Breast epithelium (tissue), 4 donors: ENCODE measurements at places on chromosomes 2 and 18.

GRCh38 chr2:104749856-104750460, 104.0 kb upstream of the POU3F3 start:
- DNase-seq, result no peak

DNA sequence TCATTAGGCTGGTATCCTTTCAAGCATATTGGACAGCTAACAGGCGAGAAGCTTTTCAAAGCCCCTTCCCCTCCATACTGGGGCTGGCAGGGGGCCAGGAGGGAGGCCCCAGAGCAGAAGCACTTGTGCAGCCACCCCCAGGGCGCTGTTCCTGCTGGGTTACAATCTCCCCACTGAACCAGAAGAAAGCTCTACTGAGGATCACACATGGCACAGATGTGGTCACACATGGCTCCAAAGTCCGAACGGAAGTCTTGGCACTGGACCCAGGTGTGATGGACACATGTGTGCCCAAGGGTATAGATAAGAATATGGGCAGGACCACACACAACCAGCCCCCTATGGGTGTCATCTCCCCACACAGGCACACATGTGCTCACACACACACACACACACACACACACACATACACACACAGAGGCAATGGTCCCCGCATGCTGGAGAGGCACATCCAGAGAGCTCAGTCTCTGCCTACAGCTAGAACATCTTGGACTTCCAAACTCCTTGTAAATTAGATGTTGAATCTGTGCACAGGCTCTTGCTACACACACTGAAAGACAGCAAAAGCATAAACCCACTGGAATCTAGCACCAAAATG, 56.4 kb downstream of the TTC32 start:
- DNase-seq, result no peak

GRCh38 chr2:157784169-157784822, 91.8 kb downstream of the ACVR1 start:
- DNase-seq, result peak; percentile 65

DNA sequence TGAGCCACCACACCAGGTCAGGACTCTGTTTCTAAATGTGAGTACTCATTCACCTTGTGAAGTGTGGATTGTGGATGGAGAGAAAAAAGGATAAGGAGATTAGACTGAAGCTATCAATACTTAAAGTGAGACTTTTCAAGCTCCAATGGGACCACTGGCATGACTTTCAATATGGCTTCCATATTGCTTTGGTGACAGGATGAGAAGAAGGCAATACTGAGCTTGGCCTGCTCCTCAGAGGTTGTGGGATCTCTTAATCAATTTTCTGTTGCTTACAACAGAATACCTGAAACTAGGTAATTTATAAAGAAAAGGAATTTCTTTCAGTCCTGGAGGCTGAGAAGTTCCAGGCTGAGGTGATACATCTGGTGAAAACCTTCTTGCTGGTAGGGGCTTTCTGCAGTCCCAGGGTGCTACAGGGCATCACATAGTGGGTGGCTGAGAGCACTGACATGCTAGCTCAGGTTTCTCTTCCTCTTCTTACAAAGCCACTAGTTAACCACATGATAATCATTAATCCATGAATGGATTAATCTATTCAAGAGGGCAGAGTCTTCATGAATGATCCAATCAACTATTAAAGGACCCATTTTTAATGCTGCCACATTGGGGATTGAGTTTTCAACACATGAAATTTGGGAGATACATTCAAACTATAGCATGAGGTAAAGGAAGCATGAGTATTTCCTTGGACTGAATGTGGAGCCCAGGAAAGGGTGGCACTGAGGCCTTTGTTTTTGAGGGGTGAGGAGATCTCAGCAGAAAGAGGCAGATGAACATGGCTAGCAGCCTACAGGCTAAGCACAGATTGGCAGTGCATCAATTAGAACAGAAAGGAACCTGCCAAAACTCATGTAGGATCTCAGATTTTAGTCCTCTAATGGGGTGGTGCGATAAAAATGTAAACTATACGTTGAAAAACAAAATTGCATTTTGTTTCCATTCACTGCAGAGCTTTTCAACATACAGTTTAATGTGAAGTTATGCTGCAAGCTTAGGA, 274.5 kb downstream of the PIK3C3 start:
- DNase-seq, result no peak

DNA sequence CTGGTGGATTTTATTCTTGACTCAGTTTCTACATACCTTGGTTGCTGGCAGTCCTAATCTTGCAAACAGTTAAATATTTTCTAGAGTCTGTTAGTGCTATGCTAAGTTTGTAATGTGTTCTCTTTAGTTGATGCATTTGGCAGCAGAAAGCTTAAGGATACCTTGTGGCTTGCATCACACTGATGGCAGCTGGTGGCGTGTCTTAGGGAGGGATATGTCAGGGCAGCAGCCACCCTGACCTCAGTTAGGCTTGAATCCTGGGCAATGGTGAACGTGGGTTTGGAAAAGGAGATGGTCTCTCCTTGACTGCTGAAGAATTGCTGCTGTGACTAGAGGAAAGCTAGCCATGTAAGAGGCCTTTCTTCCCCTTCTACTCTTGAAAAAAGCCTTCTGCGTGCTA, 4.2 kb downstream of the IAH1 start:
- DNase-seq, result no peak

DNA sequence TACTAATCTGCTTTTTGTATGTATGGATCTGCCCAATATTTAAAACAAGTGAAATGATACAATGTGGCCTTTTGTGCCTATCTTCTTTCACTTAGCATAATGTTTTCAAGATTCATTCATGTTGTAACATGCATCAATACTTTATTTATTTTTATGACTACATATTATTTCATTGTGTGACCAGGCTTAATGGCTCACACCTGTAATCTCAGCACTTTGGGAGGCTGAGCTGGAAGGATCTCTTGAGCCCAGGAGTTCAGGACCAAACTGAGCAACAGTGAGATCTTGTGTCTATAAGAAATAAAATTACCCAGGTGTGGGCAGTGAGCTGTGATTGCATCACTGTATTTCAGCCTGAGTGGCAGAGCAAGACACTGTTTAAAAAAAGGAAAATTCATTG, 33.2 kb downstream of the SPOPL start:
- no peak for DNase-seq

GRCh38 chr18:56065086-56065485, 477.1 kb upstream of the TCF4 start:
- DNase-seq, result no peak

DNA sequence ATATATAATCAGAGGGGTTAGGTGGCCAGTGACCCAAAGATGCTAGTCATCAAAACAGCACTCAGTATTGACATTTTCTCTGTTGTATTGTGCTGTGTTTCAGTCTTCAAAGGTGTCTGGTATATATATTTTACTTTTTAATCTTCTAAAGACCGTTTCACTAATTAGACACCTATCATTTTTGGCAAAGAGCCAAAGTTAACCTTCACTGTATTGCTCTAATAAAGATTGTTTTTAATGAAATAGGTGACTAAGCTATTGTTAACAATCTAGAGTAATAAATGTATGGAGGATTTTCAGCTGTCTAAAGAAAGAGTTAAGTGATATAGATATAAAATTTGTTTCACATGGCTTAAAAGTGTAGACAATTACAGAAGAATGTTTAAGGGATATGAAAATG, 264.0 kb downstream of the CNTNAP5 start:
- no peak for DNase-seq

DNA sequence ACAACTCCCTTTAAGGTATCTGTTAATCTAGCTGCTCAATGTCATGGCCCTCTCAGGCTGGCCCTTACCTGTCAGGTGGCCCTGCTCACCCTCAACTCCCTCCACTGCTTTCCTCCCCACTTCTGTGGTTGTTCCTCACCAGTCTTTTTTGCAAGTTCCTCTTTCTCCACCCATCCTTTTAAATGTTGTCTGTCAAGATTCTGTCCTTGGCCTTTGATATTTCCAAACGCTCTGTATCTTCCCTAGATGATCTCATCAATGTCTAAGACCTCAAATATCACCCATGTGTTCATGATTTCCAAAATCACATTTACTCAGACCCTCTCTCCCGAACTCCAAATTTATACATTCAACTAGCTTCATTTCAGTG, 3.5 kb downstream of the PTPN2 start:
- DNase-seq, result no peak

DNA sequence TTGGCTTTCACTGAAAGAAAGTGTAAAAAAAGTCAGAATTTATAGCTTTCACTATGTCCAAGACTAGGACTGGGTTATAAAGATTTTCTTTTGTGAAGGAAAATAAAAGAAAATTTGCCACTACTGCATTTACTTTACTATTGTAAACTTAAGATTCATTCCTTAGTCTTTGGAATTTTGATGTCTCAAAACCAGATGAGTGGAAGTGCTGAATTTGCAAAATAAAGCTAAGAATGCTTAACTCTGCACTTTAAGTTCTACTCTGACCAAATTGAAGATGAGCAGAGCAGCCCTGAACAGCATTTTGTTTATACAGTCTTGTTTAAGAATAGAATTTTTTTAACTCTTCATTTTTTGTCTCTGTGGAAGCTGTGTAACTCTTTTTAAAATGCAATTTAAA, 102.4 kb downstream of the ICA1L start:
- no peak for DNase-seq

- no peak for DNase-seq
These were observed 19.2 kb upstream of the SEH1L start for GRCh38 chr18:12928641-12929040.

- no peak for DNase-seq
These were observed 83.8 kb upstream of the KLHL29 start for GRCh38 chr2:23301136-23301535.

DNA sequence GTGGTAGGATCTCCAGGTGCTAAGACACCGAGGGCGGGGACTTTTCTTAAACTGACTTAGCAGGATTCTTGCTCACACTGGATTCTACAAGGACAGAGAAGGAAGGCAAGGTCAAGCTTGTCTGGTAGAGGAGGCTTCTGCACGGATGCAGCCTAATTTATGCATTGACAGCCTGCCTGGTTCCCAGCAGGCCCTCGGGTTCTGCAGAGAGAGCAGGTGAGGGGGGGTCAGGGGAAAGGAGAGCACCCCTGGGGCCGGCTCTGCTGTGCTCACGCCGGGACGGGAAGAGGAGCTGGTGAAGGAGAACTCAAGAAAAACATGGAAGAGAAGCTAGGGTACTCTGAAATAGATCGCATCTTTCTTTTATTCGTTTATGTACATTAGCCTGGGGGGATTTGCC, 46.4 kb downstream of the ADI1 start:
- no peak for DNase-seq

GRCh38 chr2:70515938-70516337, 37.7 kb downstream of the TGFA start:
- no peak for DNase-seq

DNA sequence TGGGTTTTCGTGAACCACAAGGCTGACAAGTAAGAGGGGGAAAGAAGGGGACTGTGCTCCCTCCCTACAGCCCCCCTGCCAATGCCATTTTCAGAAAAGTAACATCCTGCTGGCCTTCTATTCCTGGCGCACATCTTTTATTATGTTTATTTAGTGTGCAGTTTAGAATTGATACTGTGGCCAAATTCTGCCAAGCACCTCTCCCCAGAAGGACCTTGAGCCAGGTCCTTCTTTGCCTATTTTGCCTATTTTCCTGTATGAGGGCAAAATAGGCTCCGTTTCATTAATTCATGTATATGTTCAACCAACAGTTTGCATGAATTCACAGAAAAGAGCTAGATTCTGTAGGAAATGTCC, 136.0 kb downstream of the MYO3B start:
- no peak for DNase-seq

DNA sequence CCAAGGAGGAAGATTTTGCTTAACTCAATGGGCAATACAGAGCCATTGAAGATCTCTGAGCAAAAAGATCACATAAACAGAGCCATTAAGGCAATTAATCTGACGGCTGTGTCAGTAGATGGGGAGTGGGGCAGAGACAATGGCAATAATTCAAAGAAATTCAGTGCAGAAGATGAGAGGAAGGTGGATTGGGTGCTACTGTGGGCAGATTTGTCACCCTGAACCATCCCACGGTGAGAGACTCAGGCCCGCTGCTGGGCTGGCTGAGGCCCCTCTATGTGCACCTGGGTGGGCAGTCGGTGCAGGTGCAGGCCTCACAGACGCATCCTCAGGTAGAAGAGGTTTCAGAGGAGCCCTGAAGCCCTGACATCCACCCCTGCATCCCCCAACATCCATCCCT, 458.6 kb downstream of the EIPR1 start:
- DNase-seq, result no peak

DNA sequence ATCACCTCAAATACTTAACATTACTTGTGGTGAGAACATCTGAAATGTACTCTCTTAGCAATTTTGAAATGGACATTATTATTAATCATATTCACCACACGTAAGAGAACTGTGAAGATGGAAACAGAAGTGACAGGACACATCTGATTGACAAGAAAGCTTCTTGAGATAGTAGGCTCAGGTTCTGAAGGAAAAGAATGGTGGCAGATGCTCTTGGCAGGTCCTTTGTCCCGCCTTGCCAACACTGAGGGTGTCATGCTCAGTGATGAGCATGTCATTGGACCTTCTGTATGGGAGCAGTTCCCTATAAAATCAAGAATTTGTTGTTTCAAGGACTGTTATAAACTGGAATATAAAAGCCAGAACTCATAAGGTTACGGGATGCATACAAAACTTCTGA, 428.1 kb downstream of the THSD7B start:
- no peak for DNase-seq

DNA sequence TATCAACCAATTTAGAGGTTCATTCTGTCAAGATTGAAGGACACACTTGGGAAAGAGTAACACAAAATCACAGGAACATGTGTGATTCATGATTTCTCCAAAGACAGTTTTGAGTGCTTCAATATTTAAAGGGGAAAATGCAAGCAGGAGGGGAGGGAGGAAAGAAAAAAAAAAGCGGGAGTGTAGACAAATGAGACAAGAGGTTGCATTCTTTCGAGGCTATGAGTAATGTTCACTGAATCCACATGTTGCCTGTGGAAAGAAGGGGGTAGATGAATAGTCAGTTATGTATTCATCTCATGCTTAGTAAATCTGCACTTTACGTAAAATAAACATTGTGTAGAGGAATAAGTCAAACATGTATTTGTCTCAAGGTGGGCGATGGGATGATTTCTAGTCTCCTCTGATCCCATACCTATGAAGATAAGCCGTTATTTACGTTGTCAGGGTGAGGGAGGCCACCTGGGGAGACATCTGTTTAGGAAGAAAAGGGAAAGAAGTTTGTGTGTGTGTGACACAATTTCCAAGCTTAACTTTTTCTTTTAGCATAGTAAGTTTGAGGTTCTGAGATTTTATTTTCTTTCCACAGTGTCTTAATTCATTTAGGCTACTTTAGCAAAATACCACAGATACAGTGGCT, 211.0 kb upstream of the ZC3H15 start:
- DNase-seq, result no peak

GRCh38 chr2:184472481-184472880, 125.8 kb upstream of the ZNF804A start:
- no peak for DNase-seq

- no peak for DNase-seq
These were observed 100.2 kb upstream of the FOSL2 start for GRCh38 chr2:28292491-28292890.
